NCI-H69 (cell line): ENCODE measurements at places on chromosomes 7 and 10.
A peak's percentile ranks its signal among the peaks of the same experiment; 100 is the strongest.

GRCh38 chr10:99497343-99498025 is 35.3 kb upstream of the NKX2-3 start:
- DNase-seq, result no peak

DNA sequence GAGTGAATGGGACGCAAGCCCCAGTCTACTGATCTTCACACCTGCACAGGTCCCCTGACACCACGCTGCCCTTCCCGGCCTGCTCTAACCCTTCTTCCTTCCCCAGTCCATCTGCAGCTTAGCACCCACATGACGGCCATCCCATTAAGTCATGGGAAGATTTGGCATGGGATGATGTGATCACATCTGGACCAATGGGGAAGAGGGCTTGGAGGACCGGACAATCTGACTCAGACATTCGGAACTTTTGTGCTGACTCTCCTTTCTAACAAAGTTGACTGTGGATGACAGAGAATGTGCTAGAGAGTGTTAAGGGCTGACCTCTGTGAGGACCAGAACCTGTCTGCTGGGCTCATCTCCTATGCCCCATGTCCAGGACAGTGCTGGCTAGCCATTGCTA is 15.6 kb downstream of the CXCL12 start:
- DNase-seq, result no peak

GRCh38 chr7:3218411-3219225 is 82.4 kb upstream of the SDK1 start:
- DNase-seq, result peak; percentile 14

GRCh38 chr10:3295582-3296151 is 123.1 kb upstream of the PITRM1 start:
- DNase-seq, result peak; percentile 92

DNA sequence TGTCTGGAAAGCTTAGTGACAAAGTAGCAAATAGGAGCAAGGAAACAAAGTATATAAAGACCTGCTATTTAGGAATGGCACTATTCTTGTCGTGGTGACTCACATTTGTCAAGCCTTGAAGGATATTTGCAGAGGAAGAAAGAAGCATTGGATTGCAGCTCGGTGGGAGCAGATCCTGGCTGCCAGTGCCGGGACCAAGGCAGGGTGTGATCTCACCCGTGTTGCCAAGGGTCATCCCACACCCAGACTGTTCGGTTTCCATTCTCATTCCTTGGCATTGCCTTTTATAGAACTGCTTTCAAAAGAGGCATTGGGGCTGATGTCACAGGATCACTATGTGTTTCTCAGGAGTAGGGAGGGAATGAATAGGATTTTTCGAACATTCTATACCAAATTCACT is 176.2 kb downstream of the GALNT17 start:
- DNase-seq, result no peak

GRCh38 chr7:126210707-126211106 is 1042.0 kb downstream of the GRM8 start:
- DNase-seq, result no peak

GRCh38 chr10:91214911-91215310 is 5.6 kb upstream of the PCGF5 start:
- DNase-seq, result no peak

DNA sequence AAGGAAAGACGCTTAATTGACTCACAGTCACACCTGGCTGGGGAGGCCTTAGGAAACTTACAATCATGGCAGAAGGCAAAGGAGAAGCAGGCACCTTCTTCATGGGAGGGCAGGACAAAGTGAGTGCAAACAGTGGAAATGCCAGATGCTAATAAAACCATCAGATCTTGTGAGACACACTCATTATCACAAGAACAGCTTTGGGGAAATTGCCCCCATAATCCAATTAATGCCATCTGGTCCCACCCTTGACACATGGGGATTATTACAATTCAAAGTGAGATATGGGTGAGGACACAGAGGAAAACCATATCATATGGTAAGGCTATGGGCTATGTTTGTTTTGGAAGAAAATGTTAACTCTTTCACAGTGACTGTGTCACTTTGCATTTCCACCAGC is 1272.5 kb upstream of the CELF2 start:
- no peak for DNase-seq

DNA sequence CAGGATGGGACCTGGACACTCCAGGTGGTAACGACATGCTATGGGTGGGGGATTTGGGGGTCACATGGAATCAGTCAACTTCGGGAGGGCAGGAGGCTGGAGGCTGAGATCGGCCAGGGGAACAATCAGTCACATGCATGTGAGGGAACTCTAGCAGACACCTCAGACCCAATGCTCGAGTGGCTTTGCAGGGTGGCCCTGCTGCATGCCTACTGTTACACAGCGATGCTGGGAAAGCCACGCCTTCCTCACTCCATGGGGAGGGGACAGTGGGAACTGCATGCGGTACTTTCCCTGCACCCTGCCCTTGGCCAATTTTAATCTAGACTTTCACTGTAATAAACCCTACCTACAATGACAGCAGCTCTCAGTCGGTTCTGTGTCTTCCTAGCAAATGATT is 6.6 kb upstream of the ZNF32 start:
- no peak for DNase-seq

- no peak for DNase-seq
Measured at GRCh38 chr7:150398965-150399320, 19.8 kb downstream of the ZNF775 start.

DNA sequence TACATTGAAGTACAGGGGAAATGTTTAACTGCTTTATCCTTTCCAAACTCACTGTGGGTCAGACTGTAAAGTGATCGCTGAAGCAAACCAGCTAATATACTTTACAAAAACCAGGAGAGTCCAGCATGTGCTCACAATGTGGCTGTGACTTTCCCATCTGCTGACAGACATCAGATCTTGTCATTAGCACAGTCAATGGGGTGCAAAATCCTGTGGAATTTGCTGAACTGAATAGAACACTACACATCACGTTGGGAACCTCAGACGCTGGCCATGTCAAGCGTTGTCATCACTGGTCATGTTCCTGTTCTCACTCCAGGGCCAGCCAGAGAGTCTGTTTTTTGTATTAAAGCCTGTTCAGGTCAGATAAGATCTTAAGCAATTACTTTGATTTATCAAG is 83.4 kb downstream of the AGMO start:
- no peak for DNase-seq

GRCh38 chr7:112009081-112009480 is 197.1 kb downstream of the DOCK4 start:
- no peak for DNase-seq

DNA sequence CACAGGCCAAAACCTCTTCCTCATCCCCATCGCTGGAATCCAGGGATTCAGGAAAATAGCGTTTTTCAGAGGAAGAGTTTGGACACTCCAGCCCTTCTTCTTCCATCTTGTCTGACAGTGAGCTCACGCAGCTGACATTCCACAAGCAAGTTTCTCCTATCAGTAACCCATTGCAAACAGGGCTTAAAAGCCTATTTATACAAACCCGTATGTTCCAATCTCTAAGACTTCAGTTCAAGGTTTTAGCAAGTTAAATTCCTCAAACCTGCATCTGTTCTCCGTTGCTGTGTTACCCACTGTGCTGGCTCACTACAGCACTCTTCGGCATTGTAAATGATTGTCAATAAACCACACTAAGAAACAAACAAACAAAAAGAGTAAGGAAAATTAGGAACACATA is 373 bp downstream of the DHX32 start:
- DNase-seq, result no peak

- DNase-seq, result no peak
Measured at GRCh38 chr7:93048136-93048930, 69.4 kb downstream of the SAMD9 start.

DNA sequence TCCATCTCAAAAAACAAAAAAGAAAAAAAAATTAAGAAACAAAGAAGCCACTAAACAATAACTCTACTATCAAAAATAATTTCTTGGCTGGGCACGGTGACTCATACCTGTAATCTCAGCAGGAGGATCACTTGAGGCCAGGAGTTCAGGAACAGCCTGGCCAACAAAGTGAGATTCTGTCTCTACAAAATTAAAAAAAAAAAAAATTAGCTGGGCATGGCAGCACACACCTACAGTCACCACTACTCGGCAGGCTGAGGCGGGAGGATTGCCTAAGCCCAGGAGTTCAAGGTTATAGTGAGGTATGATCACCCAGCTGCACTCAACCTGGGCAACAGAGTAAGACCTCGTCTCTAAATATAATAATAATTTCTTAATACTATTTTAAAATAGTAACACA is 69.0 kb downstream of the PARD3 start:
- DNase-seq, result peak; percentile 13

DNA sequence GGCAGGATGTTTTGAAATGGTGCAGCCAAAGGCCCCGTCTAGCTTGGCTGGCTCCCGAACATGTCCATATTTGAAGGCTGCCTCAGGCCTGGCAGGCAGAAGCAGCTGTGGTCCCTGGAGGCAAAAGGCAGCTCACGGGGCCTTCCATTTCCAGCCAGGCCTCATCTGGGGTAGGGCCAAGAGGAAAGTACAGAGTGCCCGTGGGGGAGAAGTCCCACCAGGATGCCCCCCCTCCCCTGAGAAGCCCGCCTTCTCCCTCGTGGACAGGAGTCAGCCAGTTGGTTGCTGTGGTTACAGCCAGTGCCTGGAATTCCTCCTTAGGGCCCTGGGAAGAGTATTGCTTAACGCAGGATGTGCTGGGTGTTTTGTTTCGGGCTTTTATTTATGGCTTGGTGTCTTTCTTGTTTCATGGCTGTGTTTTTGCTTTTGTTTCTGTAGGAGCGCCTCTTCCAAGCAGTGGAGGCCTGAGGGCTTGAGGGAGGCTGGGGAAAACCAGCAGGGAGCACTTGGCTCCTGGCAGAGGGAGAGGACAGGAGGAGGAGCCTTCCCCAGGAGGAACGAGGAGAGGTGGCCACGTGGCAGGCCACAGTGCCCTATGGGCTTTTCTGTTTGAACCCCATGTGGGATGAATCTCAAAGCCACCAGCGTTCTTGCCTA is 45.4 kb downstream of the CHST3 start:
- peak; percentile 85 for DNase-seq

DNA sequence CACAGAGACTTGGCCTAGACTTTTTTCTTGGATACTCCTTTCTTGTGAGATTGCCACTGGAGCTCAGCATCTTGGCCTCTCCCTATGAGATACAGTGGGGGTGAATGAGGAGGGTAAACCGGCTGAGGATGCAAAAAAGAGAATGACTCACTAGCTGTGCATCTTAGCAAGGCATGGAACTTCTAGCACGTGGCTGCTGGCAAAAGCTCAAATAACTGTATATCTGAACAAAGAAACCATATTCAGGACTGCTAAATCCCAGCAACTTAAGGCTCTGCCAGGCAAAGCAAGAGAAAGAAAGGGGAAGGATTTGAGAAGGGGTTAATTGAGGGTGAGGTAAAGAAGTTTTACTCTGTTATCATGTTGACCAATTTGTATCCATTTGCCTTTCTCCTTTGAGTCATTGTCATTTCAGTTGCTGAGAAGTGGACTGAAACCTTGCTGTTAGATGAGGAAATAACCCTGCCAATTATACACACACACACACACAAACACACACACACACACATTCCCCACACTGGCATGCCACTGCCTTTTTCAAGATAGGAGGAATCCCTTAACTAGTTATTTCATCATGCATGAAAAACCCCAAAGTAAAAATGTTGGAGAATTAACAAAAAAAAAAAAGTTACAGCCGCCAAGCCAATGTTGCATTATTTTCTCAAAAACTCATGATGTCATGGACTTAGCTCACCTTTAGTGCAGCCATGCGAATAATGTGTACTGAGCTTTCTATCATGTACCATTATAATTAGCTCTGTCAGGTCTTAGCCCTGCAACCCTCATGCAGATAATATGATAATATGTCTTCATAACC is 997.3 kb downstream of the LRMDA start:
- DNase-seq, result peak; percentile 28

- DNase-seq, result peak; percentile 94
Measured at GRCh38 chr7:36546331-36546730, 156.7 kb downstream of the ANLN start.

DNA sequence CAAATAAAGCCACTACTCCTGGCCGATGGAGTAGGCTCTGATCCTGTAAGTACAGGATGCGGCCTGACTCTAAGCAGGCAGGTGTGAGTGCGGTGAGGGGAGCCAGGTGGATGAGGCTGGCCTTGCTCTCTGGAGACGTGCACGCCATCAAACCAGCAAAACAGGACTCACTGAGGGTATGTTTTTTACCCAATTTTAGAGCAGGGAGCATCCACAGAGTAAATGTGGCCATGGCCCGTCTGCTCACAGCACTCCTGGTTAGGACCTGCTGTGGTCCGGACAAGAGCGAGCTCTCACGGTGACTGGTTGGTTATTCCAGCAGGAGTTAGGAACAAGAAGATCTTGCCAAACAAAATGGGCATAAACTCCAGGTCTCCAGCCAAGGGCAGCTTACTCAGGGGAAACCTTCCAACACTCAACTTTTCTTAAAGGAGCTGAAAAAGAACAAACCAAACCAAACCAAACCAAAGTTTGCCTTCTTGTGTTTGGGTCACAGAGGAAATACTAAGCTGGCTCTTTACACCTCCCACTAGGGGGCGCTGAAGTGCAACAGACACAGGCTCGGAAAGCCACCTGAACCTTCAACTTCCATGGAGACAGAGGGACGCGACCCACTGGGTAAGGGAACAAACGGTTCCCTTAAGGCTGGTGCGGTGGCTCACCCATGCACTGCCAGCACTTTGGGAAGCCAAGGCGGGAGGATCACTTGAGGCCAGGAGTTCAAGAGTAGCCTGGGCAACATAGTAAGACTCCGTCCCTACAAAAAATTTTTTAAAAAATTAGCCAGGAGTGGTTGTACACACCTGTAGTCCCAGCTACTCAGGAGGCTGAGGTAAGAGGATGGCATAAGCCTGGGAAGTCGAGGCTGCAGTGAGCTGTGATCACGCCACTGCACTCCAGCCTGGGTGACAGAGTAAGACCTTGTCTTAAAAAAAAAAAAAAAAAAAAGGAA is 122.4 kb downstream of the CLEC2L start:
- DNase-seq, result peak; percentile 92

GRCh38 chr7:138515001-138515528 is 55.0 kb downstream of the TRIM24 start:
- no peak for DNase-seq

GRCh38 chr10:61542596-61542995 is 89.4 kb upstream of the TMEM26 start:
- no peak for DNase-seq

- DNase-seq, result no peak
Measured at GRCh38 chr10:33086100-33086499, 128.1 kb upstream of the ITGB1 start.

DNA sequence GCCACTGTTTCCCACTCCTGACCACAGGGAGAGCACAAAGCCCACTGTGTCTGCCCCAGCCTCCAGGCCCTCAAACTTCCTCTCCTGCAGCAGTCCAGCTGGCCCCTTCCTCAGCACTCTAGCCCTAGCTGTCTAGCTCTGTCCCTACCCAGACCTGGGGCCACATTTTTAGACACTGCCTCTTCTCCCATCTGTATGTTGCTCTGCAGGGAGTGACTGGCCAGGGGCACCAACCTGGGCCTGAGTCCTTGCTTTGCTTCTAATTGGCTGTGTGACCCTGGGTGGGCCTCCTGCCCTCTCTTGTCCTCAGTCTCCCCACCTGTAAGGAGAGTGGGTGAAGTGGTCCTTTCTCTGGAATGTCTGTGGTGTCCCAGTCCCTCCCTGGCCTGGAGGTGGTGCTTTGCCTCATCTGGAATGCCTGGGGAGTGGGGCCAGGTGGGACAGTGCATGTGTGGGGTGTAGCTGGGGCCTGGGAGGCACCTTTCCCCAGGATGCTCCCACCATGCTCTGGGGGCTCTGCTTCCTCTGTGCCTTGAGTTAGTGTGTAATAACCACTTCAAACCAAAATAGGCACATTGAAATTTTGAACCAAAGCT is 25.1 kb downstream of the AQP1 start:
- no peak for DNase-seq
